ENCODE measurements at places on chromosomes 1 and 21.

DNA sequence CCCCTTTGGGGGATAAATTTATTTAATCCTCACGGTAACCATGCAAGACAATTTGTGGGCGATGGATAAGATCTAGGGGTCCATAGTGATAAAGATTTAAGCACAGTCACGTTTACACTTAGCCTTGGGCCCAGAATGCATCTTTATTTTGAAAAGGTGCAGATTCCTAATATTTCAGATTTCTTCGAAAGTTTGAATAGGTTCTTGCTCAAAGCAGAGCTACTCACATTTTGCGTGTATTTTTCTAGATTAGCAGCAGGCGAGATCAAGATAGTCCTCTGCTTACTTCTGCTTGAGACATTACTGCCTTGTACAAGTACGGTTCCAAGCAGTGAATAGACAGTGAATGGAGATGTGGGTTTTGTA, 647 bp downstream of the TSEN15 start:
- DNase-seq = no peak

DNA sequence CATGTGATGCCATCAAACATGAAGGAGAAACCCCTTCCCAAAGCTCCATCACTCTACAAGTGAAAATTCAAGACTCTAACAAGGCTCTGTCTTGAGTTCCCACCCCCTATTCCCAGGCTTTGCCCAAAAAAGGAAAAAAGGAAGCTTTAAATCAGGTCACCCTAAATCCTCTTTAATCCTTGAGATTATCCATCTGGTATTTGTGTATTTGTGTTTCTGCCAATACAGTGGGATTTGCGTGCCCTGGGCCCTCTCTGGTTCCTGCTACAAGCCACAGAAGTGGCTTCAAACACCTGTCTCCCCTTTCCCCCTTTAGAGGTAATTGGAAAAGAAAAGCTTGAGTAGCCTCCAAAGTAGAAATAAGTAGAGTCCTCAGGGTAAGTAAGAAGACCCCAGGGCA, 120.4 kb downstream of the EDEM3 start:
- no peak for DNase-seq

GRCh38 chr1:111904478-111905218, 84.8 kb downstream of the KCND3 start:
- DNase-seq = peak; percentile 48

GRCh38 chr21:28614791-28615190, 377.9 kb downstream of the LTN1 start:
- DNase-seq = no peak

DNA sequence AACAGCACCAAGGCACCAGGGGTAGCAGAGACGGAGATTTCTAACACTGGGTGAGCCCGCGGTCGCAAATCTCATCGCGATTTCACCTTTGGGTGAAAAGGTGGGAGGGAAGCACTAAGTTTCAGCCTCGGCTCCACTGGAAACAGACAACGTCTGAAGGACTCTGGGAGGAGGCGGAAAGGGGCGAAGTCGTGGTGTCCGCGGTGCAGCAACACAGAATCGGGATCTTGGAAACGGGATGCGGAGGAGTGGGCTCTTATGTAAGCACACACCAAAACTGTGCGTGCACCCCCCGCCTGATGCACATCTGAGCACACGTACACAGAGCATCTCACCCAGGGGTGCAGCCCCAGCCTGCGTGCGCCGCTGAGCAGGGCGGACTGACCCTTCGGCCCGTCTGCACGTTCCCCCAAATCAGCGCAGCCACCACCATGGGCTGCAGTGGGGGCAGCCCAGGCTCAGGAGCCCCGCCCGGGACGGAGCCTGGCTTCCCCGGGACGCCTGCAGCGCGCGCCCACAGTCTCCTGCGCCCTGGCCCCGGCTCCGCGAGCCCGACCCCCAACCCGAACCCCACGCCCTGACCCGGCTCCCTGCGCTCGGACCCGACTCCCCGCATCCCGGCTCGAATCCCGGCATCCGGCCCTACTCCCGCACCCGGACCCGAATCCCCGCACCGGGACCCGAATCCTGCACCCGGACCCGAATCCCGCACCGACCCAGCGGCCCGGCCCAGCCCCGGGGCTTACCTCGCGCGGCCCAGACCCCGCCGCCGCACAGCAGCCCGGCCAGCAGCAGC, 670 bp downstream of the CLSTN1 start:
- peak; percentile 33 for DNase-seq

DNA sequence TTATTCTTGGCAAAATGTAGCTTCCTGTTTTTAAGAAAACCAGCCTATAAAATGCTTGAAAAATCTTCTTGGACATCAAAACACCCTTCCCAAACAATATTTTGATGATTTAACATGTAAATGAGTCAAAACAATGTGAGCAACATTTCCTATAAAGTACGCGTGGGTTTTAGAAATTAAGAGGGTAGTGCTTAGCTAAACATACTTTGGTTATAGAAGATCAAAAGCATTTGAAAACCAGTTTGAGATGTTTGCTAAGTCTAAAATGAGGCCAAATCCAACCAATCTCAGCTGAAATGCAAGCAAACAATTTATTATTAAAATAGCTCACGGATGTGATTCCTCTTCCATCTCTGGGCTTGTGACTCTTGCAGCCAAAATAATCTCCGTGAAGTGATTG, 350.4 kb downstream of the TGFB2 start:
- DNase-seq = no peak

GRCh38 chr1:94411237-94411636, 7.0 kb upstream of the ABCD3 start:
- DNase-seq = no peak

DNA sequence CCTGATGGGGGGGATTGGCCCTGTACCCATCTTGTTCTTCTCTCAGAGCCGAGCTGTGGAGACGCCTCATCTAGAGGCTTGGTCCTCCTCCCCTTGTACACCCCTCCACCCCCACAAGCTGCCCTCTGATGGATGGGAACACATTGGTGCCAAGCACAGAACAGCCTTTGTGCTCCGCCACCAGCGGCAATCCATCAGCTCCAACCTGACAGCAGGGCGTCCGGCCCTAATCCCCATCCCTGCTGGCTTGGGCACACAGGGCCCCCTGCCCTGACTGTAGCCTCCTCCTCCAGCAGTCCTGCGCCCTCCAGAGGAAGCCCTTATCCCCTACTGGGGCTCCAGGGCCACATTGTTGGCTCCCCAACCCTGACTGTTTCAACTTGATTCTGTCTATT, 3.8 kb upstream of the MYOG start:
- no peak for DNase-seq

GRCh38 chr1:117754061-117754969, 148.5 kb downstream of the TENT5C start:
- DNase-seq = peak; percentile 52

DNA sequence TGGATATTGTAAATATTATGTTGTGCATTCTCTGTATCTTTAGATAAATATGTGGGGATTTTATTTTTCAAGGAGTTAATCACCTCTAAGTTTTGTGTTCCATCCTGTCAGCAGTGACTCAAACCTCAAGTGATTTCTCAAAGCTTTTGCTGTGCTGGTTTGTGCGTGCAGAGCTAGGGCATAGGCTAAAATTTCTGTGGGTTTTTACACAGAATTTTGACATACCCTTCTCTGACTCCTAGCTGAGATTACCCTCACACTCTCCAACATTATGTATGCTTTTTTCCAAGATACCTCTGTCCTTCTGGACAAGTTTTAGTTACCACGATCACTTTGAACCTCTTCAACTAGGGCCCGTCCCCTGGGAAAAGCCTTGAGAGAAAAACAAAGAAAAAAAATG, 384.9 kb downstream of the NCAM2 start:
- no peak for DNase-seq

GRCh38 chr1:96721053-96721415, 550 bp upstream of the PTBP2 start:
- DNase-seq = no peak
